Small intestine (tissue), 16 donors: ENCODE measurements at places on chromosomes 5 and 9.

DNA sequence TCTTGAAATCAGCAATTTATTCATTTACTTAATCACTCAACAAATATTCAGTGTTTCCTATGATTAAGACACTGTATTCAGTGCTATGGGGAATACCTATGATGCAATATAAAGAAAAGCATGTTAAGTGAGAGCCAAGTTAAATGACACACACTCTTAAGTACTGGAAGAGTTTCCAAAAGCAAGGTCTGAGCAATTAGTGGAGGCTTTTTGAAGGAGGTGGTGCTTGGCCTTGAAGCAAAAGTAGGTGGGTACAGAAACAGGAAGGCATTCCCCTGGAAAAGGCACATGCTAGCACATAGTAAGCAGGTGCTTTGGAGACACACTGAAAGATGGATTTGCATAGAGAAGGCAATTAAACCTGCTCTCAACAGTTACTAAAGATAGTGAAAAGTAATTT, 4.0 kb downstream of the TSLP start:
- DNase-seq: no peak

GRCh38 chr5:13943676-13944075, 812 bp downstream of the DNAH5 start:
- no peak for DNase-seq

GRCh38 chr9:99720455-99721050, 101.1 kb upstream of the NR4A3 start:
- peak; percentile 16 for DNase-seq

DNA sequence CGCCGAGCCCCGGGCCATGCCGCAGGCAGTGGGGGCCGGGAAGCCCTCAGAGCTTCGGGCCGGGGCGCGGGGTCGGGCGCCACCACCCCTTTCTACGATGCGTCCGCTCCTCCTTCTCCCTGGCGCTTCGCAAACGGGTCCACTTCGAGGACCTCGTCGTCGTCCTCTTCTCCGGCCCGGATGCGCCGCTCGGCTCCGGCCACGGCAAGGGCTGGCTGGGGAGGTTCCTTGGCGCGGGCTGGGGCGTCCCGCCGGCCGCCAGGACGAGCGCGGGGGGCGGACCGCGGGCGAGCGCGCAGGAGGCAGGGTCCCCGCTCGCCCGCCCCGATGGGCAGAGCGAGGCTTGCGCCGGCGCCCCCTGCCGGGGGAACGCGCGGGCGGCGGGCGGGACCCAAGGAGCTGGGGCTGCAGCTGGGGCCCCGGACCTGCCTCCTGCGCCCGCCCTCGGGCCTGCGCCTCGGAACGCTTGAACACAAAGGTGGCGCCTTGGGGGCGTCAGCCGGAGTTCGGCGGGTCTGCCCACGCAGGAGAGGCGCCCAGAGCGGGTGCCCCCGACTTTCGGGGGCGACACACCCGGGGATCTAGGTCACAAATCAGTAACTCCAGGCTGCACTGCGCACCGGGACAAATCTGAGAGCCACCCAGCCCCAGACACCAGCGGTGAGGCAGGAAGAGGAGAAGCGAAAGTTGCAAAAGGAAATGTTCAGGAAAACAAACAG, at the start of gene ROR2:
Gene ROR2 (minus strand): TSS at position 283 of the 719 bp plus-strand sequence.
- peak; percentile 94 for DNase-seq

GRCh38 chr5:37834542-37835379, 5.1 kb downstream of the GDNF start:
- peak; percentile 16 for DNase-seq

GRCh38 chr5:32047056-32047455, 127.1 kb downstream of the GOLPH3 start:
- no peak for DNase-seq

DNA sequence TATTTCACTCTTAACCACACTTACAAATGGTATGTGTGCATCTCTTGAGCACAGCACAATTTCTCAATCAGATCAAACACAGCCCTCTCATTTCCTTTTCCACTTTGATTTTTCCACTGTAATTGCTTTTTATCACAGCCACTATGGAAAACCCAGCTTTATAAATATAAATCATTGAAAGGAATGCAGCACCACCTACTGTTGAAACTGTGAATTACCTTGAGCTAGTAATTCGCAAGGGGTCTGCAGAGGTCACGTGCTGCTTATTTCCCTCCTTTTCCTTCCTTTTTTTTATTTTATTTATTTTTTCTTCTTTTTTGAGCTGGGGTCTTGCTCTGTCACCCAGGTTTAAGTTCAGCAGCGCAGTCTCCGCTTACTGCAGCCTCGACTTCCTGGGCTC, 76.9 kb downstream of the CDH6 start:
- DNase-seq: peak; percentile 48

GRCh38 chr9:91948597-91949391, 1.2 kb downstream of the ROR2 start:
- DNase-seq: peak; percentile 84

- no peak for DNase-seq
Measured at GRCh38 chr9:123382653-123383511, 26.9 kb downstream of the CRB2 start.

DNA sequence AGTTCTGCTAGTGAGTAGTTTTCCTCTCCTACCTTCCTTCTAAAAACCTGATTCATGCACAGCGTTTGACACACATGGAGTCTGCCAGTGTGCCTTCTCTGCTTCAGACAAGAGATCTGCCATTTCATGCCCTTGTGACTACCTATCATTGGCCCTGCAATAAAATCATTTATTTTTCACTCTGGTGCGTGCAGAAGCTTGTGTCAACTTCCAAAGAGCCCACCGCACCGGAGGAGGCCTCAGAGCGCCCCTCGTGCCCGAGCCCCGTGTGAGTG, 13.7 kb downstream of the HNRNPH1 start:
- no peak for DNase-seq

- no peak for DNase-seq
Measured at GRCh38 chr5:115028557-115028956, 141.2 kb downstream of the TRIM36 start.

DNA sequence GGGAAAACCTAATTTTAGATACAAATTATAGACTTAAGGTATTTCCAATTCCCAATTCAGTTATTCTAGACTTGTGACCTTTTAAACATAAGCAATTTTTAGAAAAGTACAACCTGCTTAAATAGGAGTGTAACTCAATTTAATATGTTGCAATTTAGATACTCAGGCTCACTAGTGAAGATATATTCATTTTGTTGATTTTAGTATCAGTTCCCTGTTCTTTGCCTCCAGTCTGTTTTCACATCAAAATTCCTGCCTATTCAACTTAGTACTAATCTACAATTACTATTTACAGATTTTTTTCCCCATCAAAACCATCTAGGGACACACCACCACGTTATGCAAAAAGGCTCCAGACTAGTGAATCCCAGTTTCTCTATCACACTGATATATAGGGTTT, 30.4 kb downstream of the PWWP2A start:
- DNase-seq: no peak

GRCh38 chr5:142717582-142718215, 31.8 kb upstream of the FGF1 start:
- DNase-seq: peak; percentile 55

- DNase-seq: no peak
Measured at GRCh38 chr5:6026766-6027406, 351.5 kb downstream of the MED10 start.

GRCh38 chr9:74282526-74283253, 214.4 kb upstream of the RORB start:
- no peak for DNase-seq

DNA sequence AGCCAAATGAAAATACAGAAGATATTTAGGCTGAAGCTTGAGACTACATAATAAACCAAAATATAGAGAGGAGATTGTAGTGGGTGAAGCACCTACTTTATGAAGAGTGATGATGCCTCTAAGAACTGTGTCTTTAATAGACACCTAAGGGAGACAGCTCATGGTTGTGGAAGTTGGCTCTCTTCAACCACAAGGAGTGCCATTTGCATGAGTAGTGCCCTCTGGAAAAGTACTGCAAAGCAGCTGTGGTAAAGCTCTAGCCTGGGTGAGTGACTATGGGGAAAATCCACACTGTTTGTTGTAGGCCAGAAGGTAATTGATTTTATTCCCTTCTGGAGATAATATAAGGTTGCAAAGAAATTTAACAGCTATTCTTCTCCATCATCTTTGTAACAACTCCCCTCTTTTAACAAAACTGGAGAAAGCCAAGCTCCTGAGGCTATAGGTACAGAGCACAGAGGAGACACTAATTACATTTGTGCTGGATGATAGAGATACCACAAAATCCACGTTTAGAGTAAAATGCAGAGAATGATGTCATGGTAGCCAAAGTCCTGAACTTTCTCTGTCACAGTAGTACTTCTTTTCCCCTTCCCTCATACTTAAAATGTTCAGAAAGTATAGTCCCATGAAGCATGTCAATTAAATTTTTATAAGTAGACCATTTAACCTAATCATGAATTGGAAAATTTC, 122.8 kb downstream of the STARD4 start:
- no peak for DNase-seq

GRCh38 chr5:102554728-102555127, 55.9 kb upstream of the SLCO6A1 start:
- DNase-seq: no peak

DNA sequence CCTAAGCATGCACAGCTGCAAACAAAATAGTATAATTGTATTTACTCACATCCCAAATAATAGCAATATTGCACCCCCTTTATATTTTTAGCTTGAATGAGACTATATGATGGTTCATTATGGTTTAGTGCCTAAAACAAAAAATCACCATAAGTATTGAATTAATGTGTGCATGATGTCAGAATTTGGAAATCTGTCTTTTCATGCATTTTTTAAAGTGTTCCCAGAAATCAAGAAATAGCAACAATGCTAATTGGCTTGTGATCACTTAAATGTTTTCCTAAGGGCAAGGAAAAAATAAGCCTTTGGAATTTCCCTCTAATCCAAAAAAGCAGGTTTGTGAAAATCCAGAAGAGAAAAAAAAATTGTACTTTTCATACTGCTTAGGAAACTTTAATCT, 50.9 kb upstream of the ITGA2 start:
- no peak for DNase-seq

- DNase-seq: no peak
Measured at GRCh38 chr5:43664501-43665040, 61.6 kb downstream of the NNT start.

GRCh38 chr5:20678814-20679298, 690.9 kb upstream of the CDH18 start:
- DNase-seq: no peak

GRCh38 chr9:134136996-134137299, 1.1 kb downstream of the WDR5 start:
- peak; percentile 54 for DNase-seq

GRCh38 chr9:93132287-93132927, 1.6 kb downstream of the NINJ1 start:
- DNase-seq: peak; percentile 25

DNA sequence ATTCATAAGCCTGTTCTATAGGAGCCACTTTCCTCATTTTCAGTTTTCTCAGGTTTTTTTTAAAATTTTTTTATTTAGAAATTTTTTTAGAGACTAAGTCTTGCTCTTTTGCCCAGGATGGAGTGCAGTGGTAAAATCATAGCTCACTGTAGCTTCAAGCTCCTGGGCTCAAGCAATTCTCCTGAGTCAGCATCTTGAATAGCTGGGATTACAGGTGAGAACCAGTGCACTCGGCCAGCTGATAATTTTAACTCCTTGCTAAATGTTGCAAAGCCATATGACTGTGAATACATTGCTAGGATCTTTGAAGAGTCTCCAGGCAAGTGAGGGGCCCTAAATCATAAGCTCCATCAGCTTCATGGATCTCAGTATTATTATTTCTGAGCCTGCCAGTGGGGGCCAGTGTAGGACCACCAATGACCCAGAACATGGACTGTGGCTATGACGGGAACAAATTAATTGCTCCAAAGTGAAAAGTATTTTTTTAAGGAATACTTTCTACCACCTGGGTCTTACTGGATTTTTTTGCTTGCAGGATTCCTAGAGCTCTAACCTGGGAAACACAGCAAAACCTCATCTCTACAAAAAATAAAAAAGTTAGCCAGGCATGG, 5.7 kb upstream of the GAPVD1 start:
- DNase-seq: no peak

DNA sequence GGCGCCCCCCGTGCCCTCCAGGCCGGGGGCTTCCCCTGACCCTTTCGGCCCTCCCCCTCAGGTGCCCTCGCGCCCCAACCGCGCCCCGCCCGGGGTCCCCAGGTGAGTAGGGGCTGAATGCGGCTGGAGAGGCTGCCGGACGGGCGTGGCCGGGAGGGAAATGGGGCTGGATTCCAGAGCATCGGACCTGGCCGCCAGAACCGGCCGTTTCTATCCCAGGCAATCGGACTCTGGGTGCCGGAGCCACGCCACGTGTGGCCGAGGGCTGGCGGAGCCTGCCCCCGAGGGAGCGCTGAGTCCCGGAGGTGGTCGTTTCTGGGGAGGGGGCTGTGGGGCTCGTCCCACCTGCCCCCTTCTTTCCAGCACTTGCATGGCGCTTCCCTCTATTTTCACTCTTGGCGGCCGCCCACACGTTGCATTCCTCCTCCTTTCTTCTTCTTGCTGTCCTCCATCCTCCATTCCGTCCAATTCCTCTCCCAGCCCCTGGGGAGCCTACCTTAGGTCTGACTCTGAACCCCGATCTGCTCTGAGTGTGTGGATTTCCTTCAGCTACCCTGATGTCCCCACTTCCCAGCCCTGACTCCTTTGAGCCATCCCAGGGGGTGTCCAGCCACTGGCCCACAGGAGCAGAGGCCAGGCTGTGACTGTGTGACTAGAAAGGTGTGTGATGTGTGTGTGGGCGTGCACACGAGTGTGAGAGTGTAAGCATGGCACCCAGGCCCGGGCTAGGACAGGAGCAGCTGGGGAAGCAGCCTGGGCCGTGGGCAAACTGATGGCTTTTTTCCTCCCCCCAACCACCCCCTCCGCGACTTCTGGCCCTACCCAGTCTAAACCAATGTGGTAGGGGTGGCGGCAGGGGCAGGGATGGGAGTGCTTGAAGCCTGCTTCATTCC, 24.7 kb downstream of the GOLGA2 start:
- DNase-seq: no peak
